ENCODE measurements at places on chromosomes 11 and 22.

DNA sequence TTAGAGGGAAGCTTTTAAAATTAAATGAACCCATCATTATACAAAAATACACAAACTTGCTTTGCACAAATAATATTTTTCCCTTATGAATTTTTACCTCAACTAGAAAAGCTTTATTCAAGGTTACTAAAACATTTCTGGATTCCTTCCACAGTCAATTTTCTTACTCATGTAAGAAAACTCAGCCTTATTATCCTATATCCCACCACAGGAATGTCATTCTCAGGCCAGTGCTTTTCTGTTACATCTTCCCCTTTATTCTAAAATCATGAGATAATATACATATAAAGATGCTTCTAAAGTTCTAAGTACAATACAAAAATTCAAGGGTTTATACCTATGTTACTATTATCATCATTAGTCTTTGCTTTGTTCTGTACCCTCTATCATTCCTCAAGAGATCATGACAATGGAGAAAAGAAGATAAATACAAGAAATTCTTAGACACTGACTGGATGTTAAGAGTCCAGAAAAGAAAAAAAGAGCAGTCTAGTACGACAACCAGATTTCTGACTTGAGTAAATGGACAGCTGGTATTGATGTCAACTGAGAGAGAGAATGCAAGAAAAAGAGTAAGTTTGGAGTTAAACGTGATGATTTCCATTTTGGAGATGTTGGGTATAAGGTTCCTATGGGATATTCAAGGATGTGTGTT lies 60.3 kb downstream of the MTMR2 start:
- H3K27me3 ChIP-seq: no peaks in the 10 kb centered on the region
- H3K4me3 ChIP-seq: no peak overlapping the region
- H3K4me1 ChIP-seq: no peaks in the 10 kb centered on the region
- no peak overlapping the region for H3K27ac ChIP-seq

DNA sequence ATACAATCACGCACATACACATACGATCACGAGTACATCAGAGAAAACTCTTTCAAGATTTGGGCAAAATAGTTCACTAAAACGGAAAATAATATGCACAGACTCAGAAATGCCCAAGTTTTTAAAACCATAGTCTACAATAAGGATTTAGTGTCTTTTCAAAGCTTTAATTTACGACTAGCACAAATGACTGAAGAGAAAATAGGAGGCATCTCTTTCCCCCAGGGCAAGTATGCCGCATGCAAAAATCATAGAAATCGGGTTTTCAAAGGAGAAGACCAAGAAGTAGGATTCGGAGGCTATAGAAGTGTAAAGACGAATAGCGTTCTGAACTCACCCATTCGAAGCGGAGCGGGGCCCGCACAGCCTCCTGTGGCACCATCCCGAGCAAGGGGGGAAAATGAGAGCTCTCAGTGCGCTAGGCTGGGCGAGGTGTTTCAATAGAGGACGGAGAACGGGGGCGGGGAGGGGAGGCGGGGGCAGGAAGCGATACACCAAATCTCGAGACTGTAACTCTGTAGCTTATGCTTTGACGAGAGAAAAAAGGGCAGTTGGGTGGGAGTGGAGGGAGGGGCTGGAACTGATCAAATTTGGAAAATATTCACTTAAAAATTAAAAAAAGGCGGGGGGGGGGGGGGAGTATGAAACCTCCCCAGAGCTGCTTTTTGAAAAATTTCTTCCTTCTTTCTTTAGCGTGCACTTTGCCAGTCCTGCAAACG lies 15.8 kb downstream of the BLID start:
- H3K27me3 ChIP-seq: peaks cover 36% of the 10 kb centered on the region
- H3K36me3 ChIP-seq: no peaks in the 10 kb centered on the region
- H3K27ac ChIP-seq: no peak overlapping the region
- no peaks in the 10 kb centered on the region for H3K4me1 ChIP-seq
- no peak overlapping the region for H3K4me3 ChIP-seq

DNA sequence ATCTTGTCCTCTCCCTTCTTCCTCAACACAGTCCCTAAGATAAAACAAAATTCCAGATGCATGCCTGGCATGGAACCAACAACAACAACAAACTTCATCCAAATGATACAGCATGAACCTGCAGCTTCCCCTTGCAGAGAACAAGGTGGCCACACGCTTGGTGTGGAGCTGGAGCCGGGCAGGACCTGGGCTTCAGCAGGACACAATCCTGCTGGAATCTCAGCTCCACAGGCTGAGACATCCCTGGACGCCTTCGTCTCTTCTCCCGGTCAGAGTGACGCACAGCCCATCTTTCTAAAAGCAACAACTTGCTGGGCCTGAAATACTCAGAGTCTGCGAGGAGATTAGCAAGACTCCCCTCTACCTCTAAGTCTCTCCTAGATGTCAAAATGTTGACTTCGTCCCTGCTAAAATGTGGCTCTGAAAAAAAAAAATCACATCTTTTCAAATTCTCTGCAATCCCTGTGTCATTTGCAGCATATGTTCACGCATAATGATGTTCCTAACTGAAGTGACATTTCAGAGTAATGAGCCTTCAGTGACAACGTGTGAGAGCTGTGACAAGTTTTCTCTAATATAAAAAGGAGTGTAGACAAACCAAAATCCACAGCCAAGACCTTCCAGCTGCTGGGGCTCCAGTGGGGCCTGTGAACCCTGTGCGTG lies 1232.3 kb downstream of the TBC1D22A start:
- DNase-seq: no peak
- no peak overlapping the region for H3K27ac ChIP-seq
- H3K36me3 ChIP-seq: no peaks in the 10 kb centered on the region
- no peaks in the 10 kb centered on the region for H3K27me3 ChIP-seq
- no peaks in the 10 kb centered on the region for H3K4me1 ChIP-seq

DNA sequence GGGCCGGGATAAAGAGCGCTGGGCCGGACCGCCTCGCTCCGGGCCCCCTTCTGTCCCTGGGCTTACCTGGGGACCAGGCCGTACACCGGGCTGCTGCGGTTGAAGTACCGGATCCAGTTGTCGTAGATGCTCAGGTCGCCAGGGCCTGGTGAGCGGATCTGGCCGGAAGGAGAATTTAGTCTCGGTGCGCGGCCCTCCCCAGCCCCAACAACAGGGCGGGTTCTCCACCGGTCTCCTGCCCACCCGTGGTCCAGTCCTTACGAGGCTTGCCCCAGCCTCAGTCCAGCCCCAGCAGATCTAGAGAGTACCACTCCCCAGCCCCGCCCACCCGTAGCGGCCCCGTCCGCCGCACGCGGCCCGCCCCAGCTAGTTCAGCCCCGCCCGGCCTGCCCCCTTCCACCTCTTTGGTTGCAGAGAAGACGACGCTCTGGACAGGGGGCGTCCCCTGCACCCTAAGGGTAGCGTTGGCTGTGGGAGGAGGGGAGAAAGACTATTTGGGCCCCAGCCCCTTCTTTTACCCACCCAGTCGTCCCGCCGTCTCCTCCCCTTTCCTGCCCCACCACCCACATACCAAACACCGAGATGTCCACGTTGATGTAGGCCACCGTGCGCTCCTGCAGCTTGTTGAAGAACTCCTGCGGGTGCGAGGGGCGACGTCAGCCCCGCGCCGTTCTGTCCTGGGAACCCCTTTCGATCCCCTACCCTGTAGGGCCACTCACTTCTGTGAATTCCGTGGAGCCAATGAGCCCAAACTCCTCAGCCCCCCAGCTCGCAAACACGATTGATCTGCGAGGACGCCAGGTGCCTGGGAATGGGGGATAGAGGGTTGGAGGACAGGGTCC lies 6.8 kb downstream of the SAC3D1 start:
- H3K4me3 ChIP-seq: no peak overlapping the region
- peaks cover 19% of the 10 kb centered on the region for H3K4me1 ChIP-seq
- DNase-seq: no peak
- H3K27ac ChIP-seq: no peak overlapping the region
- H3K36me3 ChIP-seq: peaks cover 32% of the 10 kb centered on the region

DNA sequence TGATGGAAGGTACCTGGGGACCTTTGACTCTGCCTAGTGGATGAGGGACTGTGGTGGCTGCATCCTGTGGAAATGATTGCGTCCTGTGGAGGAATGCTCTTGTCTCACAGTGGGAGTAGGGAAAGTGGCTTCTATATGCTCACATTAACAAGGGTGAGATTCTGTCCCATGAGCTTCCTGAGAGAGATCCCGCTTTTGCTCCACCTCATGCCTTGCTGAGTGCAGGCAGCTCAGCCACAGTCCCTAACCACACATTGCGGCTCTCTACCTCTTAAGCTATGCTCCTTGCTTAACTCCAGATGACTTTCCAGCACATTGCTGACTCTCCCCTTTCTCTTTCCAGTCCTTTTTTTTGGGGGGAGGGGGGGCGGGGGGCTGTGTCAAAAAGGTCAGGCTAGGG lies 45.0 kb downstream of the TEAD1 start:
- no peak overlapping the region for H3K27ac ChIP-seq
- no peak overlapping the region for H3K4me3 ChIP-seq
- peaks cover 31% of the 10 kb centered on the region for H3K4me1 ChIP-seq
- DNase-seq: no peak

Measured in DND-41 (cell line).